ENCODE measurements at places on chromosomes 16 and 17. TPM values are rescaled to one million over a fixed set of nuclear protein-coding genes. Genes with fewer than 3 reads are reported as not detected.

NLGN2 gene
- 7.0 TPM for total RNA-seq

TRPV2 gene
- 10.3 TPM for total RNA-seq

DNA sequence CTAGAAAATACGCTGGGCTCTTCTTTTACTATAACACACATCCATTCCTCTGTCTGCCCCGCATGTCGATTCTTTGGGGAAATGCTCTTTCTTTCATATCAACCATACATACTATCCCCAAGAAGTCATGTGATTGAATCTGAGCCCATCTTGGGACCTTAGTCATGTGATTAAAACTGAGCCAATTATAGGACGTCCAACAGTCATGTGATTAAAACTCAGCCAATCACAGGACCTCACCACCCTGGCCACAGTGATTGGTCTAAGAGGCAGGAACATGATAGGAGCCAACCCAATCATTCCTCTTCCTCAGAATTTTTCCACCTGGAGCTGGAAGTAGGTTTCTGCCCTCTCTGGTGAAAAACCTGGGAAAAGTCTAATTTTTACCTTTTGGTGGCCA, 78.8 kb downstream of the TMEM114 start:
- no peak overlapping the region for H3K4me3 ChIP-seq
- no peaks in the 10 kb centered on the region for H3K27me3 ChIP-seq
- no peak overlapping the region for H3K27ac ChIP-seq
- H3K4me1 ChIP-seq = no peaks in the 10 kb centered on the region
- DNase-seq = no peak

DNA sequence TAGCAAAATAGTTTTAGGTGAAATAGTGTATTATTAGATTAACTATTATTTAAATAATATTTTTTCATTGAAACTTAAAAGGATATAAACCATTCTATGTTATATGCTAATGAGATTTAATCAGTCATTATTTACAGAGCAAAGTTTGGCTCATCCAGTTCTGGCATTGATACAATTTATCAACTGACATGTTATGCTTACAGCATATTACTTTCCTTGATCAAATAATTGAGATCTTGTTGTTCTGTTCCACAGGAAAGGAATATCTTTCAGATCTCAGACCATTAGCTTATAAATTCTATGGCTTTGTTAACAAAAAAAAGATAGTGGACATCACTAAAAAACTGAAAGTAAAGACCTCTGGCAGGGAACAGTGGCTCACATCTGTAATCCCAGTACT, 403.0 kb downstream of the ZFHX3 start:
- H3K4me3 ChIP-seq = no peak overlapping the region
- no peaks in the 10 kb centered on the region for H3K36me3 ChIP-seq
- no peaks in the 10 kb centered on the region for H3K27me3 ChIP-seq
- H3K4me1 ChIP-seq = no peaks in the 10 kb centered on the region
- DNase-seq = no peak

DNA sequence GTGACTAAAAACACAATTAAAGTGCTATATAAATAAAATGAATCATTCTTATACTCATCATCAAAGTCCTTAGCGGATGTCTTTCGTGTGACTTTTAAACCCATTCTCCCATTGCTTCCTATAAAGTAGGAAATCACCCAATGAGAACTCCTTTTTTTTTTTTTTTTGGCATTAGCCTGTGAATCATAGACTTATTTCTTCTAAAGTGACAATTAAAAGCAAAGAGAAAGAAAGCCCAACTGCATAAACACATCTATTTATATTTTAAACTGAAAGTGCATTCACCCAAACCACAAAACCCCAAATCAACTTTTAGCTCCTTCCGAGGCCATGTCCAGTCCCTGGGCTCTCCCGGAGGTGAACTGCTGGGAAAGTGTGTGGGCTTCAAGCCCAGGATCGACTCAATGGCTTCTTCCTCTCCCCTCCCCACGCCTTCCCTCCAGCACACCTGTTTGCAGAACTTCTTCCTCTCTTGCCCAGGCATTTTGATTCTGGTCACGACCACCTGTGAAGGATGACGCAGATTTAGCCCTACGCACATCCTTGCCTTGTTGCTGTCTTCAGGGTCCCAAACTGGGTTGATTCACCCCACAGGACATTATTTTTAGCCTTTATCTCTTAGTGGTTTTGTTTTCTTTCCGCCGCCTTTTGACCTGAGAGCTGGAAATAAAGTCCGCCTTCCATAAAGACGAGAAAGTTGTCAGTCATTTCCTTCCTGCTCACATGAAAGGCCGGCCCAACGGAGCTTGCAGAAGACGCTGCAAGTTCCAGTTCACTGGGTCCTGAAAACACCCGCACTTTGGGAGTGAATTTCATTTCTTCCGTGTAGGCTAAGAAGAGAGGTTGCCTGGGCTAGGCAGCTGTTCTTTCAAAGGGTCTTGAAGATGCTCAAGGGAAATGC, 166.8 kb downstream of the MAP2K6 start:
- DNase-seq = no peak
- peak overlapping the region; percentile 28 for H3K4me3 ChIP-seq
- no peaks in the 10 kb centered on the region for H3K36me3 ChIP-seq
- no peaks in the 10 kb centered on the region for H3K27me3 ChIP-seq
- no peaks in the 10 kb centered on the region for H3K4me1 ChIP-seq

DNA sequence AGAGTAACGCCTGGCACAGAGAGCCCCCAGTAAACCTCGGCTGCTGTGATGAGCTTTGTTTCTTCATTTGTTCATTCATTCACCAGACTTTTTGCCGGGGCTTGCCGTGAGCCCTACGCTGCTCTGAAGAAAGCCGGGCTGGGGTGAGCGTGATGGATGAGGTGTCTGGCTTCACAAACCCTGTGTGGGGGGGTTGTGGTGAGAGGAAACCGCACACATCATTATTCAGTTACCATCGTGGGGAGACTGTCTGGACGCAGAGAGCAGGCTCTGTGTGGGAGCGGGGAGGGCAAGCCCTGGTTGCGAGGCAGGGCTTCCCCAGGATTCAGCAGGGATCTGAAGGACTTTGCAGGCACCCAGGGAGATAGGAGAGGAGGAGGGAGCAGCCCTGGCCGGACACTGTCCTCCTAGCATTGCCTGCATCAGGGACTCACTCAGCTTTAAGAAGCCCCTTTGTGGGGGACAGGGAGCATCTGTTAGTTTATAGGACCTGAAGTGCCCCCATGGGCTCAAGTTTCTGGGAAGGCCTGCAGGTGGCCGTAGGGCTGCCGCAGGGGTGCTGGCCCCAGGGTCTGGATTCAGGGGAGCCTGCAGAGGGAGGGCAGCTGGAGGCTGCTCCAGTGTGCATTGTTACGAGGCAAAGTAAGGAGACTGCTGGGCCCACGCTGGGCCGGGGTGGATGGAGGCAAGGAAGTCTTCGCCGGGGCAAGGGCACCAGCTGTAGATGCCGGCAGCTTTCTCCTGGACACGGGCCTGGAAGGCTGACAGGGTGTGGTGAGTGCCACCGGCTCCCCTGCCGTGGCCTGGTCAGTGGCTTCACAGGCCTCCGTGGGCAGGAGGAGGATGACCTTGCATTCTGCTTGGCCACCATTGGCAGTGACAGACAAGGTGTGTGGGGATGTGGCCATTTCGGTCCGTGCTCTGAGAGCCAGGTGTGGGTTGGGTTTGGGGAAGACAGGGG, 334.5 kb downstream of the SEC14L1 start:
- DNase-seq = no peak

- H3K4me1 ChIP-seq = peaks cover 15% of the 10 kb centered on the region
- no peak overlapping the region for H3K4me3 ChIP-seq
- H3K27ac ChIP-seq = peak overlapping the region; percentile 73
These were observed 19.8 kb upstream of the NUDT16L1 start for GRCh38 chr16:4673387-4674046.

DNA sequence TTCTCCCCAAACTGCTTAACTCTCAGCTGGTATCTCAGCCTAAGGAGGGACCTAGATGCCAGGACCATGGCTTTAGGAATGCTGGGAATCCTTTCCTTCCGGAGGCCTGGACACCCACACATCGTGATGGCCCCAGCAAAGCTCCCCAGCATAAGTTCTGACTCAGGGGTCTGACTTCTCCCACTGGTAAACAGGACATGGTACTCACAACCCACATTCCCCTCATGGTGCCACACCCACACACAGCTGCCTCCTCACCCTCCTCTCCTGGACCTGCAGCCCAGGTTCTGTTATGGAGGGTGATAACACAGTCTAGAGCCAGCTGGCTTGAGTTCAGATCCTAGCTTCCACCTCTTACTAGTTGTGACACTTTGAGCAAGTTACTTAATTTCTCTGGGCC, 719 bp upstream of the RNF227 start:
- no peak for DNase-seq
- no peaks in the 10 kb centered on the region for H3K27me3 ChIP-seq
- H3K4me3 ChIP-seq = peak overlapping the region; percentile 87
- peaks cover 2% of the 10 kb centered on the region for H3K36me3 ChIP-seq
- H3K27ac ChIP-seq = peak overlapping the region; percentile 85
- peaks cover 21% of the 10 kb centered on the region for H3K4me1 ChIP-seq
